ENCODE measurements at places on chromosomes 6 and 20. TPM values are rescaled to one million over a fixed set of nuclear protein-coding genes. Genes with fewer than 3 reads are reported as not detected.

- DNase-seq = no peak
Measured at GRCh38 chr20:7159903-7160302, 392.4 kb downstream of the BMP2 start.

ATP6V1G2 gene
- polyA plus RNA-seq = 4.7 TPM

CRIP3 gene
- 34.3 TPM for polyA plus RNA-seq

- DNase-seq = no peak
Measured at GRCh38 chr6:90005048-90005827, 111.0 kb downstream of the GJA10 start.

GRCh38 chr20:33470457-33470856, 19.4 kb upstream of the CBFA2T2 start:
- no peak for DNase-seq

- no peak for DNase-seq
Measured at GRCh38 chr6:144292372-144292771, 7.2 kb downstream of the UTRN start.

LPA gene
- polyA plus RNA-seq = 0.28 TPM

- no peak for DNase-seq
Measured at GRCh38 chr6:145669627-145670034, 65.7 kb downstream of the EPM2A start.

DNA sequence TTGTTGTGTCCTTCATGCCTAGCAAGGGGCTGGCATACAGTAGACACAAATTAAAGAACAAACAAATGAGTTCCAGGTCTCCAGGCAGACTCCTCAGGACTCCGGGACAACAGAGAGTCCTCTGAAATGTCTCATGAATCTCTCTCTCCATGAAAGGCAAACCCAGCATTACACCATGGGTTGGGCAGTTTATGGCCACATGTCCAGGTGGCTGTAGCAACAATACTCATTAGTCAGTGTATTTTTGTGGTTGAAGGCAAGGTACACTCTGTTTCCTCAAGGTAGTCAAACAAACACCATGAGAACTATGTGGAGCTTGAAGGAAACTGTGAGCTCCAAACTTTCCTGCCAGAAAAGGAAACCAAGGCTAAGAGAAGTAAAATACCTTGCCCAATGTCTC, 62.2 kb downstream of the KCNB1 start:
- DNase-seq = no peak

GRCh38 chr6:26388014-26388413, 5.1 kb downstream of the BTN2A2 start:
- no peak for DNase-seq

LCA5 gene
- polyA plus RNA-seq = 5.2 TPM

ABHD12 gene
- 40.8 TPM for polyA plus RNA-seq

DNA sequence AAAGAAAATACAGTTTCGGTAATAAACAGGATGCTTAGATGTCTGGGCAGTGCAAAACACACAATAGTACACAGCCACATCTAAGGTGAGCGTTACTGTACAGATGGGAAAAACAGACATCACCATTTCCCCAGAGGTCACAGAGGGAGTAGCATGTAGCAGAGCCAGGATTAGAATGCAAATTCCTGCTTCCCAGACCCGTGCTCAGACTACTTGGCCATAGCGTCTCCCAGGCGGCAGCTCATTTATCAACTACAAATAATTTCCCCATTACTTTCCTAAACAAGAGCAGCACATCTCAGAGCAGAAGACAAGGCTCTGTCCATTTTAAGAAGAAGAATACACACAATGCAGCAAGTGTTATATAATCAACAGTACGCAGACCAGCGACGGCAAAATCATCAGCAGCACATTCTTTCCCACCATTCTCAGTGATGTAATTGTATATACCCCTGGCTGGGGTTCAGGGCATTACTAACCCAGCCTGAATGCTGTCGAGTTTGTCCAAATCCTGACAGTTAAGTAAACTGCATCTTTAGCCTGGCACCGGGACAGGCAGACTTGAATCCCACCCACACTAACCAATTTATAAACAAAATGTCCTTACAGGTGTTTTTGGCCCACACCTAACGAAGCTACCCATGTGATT, 61.9 kb downstream of the CNKSR3 start:
- no peak for DNase-seq

DNA sequence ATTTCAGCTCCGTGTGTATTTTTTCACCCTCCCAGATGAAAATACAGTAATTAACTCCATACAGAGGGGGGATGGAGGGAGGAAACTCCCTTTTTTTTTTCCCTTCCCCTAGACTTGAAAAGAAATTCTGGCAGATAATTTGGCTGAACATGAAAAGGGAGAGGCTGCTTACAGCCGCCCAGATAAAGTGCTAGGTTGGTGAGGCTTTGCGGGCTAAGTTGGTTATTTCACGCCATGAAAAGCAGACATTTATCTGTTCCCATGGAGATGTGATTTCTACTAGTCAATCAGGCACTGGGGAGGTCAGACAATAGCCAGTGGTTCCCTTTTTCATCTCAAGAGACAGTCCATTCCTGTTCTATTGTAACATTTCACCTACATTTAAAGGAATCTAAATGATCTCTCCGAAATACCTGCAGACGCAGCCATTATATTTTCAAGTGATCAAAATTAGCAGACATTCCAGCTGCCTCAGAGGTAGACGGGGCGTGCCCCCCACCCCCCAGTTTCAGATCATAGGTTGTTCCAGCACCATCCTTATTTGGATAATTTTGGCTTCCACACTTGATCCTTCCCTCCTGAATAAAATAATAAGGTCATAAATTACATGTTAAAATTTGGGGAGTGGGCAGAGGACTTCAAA, 143.9 kb upstream of the ZNF217 start:
- no peak for DNase-seq

GRCh38 chr6:143637691-143638090, 40.1 kb upstream of the PHACTR2 start:
- DNase-seq = no peak

PTCHD4 gene
- polyA plus RNA-seq = 0.17 TPM

GRCh38 chr6:111676383-111676782, 70.7 kb upstream of the TRAF3IP2 start:
- DNase-seq = no peak

SLC26A8 gene
- polyA plus RNA-seq = 160 TPM

DNA sequence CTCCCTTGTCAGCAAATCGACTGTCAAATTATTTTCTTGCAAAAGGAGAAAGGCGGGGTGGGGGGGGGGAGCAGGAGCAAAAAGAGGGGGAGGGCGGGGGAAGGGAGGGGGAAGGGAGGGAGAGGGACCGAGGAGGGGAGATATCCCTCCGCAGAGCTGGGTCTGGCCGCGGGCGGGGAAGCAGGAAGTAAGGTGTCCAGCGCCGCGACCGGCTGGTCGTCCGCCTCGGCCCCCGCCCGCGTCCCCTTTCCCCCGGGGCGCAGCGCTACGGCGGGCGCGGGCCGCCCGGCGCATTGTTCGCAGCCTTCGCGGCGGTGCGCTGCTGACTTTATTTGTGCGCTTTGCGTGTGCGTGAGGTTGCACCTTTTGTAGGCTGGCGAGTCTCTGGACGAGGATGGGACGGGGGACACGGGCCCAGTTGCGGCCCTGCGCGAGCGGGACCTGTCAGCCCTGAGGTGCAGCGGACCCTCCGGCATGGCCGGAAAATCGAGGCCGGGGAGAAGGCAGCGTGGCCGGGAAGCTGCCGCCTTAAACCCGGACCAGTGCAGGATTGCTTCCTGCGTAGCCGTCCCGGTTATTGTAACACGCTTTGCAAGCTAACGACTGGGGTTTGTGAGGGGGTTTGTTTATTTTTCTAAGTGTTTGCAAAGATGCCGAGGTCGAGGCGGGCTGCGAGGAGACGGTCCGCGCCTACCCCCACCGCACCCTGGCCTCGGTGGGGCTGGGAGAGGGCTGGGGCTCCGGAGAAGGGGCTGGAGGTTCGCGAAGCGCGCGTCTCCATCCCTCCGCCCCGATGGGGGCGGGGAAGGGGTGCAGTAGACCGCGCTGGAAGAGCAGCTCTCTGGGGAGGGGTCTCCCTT, 675 bp upstream of the TRERF1 start:
- DNase-seq = peak; percentile 84

- peak; percentile 49 for DNase-seq
Measured at GRCh38 chr6:159761129-159761872, 544 bp upstream of the ACAT2 start.

DNA sequence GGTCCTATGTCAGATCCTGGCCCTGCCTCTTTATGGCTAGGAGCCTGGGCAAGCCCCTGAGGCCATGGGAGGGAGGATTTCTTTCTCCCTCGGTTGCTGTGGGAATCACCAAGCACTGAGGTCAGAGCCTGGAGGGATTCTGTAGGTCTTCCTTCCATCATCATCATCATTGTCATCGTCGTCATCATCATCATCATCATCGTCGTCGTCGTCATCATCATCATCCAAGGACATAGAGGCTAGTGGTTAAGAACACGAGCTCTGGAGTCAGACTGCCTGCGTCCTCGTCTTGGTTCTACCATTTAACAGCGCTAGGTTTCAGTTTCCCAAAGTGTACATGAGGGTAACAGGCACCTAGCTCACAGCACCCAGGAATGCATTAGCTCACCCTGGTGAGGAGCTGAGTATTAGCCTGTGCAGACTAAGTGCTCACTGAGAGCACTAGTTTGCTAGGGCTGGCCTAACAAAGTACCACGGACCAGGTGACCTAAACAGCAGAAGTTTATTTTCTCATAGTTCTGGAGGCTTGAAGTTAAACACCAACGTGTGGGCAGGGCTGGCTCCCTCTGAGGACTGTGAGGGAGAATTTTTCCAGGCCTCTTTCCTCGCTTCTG, 92.5 kb upstream of the CCDC167 start:
- DNase-seq = no peak

Measured in testis (tissue), 5 donors.